Neural crest cell (in vitro differentiated cells): ENCODE measurements at places on chromosomes 7 and 10.

DNA sequence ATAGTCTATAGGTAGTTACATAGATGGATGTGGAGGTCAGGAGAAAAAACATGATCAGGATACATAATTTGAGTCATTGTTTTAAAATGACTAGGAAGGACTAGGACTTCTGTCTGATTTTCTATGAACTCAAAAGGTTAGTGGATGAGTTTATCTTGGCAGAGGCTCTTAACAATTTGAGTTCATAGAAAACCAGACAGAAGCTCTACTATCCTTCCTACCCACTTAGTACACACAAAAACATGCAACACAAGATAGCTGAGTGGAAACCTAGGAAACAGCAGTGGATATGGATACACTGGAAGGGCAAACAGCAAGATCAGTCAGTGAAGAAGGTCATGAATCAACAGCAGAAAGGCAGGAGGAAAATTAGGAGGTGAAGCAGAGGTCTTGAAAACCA is 84.6 kb downstream of the VPS50 start:
- DNase-seq, result no peak

GRCh38 chr10:108849688-108850087 is 1073.6 kb downstream of the XPNPEP1 start:
- DNase-seq, result no peak

DNA sequence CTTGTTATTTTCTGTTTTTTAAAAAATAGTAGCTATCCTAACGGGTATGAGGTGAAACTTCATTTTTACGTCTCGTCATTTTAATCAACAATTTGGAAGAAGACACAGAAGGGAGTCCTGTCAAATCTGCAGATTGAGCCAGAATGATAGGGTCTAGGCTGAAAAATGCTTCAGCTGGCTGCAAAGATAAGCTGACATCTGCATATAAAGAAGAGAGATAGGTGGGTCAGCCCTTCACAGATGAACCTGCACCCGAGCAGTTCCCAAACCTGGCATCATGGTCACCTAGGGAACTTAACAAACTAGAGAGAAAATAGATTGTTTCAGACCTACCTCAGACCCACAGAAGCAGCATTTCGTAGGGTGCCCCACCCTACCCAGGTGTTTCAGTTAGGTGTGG is 35.2 kb upstream of the BMPR1A start:
- no peak for DNase-seq

- no peak for DNase-seq
Measured at GRCh38 chr10:112224933-112225529, 41.5 kb upstream of the GPAM start.

DNA sequence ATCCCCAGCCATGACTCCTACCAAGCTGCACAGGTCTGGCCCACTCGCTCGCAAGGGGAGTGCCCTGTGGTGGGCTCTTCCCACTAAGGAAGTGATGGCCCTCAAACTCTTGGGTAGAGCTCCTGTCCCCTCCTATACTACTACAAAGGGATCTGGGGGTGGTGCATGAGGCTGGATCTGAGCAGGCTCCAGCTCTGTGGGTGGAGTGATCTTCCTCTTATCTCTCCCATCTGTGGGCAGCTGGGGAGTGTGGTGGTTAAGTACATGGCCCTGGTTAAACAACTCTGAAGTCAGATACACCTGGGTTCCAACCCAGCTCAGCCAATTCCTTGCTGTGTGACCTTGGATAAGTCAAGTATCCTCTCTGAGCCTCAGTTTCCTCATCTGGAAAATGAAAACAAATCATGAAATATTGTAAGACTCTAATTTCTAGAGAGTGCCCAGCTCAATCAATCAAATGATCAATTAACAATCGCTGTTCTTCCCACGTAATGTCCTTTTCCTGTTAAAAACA is 17.4 kb downstream of the DDIT4 start:
- DNase-seq, result no peak

- peak; percentile 8 for DNase-seq
Measured at GRCh38 chr7:75756991-75757676, 14.9 kb downstream of the CCL26 start.

GRCh38 chr7:141640239-141640840 is 61.6 kb downstream of the DENND11 start:
- DNase-seq, result no peak
